Mesenchymal stem cell (in vitro differentiated cells and primary cell): ENCODE measurements at places on chromosomes 1 and 21.

DNA sequence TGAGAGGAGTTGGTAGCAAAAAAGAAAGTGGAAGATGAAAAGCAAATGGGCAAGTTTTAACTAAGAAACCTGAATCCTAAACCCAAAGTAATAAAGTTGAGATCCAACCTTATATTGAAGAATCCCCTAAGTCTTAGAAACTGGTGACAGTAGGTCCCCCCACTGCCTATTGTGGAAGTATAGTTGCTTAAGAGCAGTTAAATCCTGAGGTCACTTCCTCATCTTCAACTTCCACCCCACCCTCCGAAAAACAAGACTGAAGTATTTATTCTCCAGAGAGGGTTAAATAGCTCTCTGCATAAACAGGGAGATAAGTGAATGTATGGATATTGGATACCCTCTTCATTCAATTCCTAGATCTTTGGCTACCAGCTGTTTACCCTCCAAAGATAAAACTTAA is 3.3 kb upstream of the DSTYK start:
- no peak for DNase-seq

DNA sequence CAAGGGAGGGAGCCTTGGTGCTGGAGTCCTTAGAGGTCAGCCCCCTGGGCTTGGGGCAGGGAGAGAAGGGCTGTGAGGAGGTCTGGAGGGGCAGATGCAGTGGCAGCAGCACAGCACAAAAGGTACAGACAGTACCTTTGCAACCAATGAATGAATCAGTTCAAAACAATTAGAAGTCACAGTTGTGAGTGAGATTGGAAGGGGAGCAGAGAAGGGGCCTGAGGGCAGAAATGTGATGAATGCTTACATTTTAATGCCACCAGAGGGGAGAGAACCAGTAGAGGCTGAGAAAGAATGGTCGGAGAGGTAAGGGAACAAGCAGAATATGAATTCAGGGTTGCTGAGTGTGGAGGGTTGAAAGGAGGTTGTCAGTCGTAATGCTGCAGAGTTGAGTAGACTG is 24.2 kb downstream of the CAMTA1 start:
- no peak for DNase-seq

- DNase-seq = no peak
Measured at GRCh38 chr1:18716112-18716784, 85.6 kb downstream of the PAX7 start.

GRCh38 chr1:17671314-17671705 is 83.8 kb upstream of the ACTL8 start:
- no peak for DNase-seq

DNA sequence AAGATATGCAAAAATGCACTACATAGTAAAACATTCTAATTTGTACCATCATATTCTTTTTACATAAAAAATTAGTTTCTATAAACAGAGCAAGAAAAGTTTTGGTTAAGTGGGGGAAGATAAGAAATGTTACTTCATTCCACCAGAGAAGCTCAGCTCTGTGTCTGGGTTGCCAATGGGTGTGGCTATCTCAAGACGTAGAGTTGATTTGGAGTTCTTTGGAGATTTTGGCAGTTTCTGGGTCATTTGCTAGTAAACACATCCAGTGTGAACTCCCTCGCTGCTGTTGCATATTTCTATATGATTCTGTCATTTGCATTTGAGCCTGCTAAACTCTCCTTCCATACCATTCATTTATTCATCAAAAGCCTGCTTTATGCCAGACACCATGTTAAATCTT is 7.2 kb downstream of the RGL1 start:
- no peak for DNase-seq

GRCh38 chr21:44502171-44502958 is 37.6 kb downstream of the KRTAP10-1 start:
- DNase-seq = no peak

- DNase-seq = no peak
Measured at GRCh38 chr21:34818662-34819158, 149.9 kb downstream of the CLIC6 start.

- DNase-seq = no peak
Measured at GRCh38 chr1:93578911-93579825, 102.5 kb downstream of the BCAR3 start.

- no peak for DNase-seq
Measured at GRCh38 chr1:86758570-86758969, 54.2 kb downstream of the SH3GLB1 start.

GRCh38 chr1:5620418-5620817 is 371.8 kb downstream of the NPHP4 start:
- no peak for DNase-seq

- DNase-seq = no peak
Measured at GRCh38 chr1:226523646-226524406, 24.7 kb upstream of the STUM start.
